Activated CD4-positive, CD25-positive, alpha-beta regulatory T cell treated with anti-CD3 and anti-CD28 coated beads, Interleukin-2, amount 50 U/mL, for 72 hours (primary cell): ENCODE measurements at places on chromosomes 13 and 19.

DNA sequence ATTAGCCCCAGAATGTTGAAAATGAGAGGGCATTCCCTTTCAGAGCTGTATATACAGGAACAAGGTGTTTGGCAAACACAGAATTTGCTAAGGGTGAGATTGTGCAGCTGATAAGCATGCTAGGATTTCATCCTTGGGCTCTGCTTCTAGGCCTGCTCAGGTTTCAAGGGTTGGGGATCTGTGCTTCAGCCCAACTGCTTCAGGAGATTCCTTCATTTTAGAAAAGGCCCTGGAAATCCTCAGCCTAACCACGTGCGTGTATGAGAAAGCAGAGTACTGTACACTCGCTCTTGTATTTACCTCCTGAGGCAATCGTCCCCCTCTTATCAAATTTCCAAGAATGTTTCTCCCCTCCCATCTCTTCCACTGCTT, 291.6 kb upstream of the ARGLU1 start:
- DNase-seq = no peak

GRCh38 chr13:104491916-104492315, 1425.7 kb upstream of the SLC10A2 start:
- no peak for DNase-seq

DNA sequence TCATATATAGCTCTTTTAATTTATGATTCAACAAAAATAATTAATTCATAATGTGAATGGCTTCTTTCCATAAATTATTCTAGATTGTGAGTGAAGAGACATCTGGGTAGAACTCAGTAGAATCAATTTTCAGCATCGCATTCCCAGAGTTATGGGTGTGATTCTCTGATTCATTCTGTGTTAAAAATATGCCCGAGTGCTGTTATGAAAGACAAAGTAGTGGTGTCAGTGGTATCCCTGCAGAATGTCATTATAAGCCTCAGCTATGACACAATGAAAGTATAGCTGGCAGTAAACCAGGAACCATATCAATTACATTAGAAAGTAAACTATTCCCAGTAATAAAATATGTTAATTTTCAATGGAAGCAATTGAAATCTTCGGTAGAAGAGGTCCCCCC, 480.5 kb upstream of the SLITRK1 start:
- DNase-seq = no peak

- no peak for DNase-seq
Measured at GRCh38 chr13:95087746-95088305, 213.4 kb downstream of the ABCC4 start.

- no peak for DNase-seq
Measured at GRCh38 chr19:57583104-57583520, 833 bp upstream of the ZIK1 start.

GRCh38 chr19:28258829-28259228, 954.1 kb downstream of the UQCRFS1 start:
- DNase-seq = no peak
